ENCODE measurements at places on chromosomes 4 and X. TPM values are rescaled to one million over a fixed set of nuclear protein-coding genes. Genes with fewer than 3 reads are reported as not detected.

Gene GAGE12E
- total RNA-seq: not detected

Gene COX7B2
- not detected for total RNA-seq

Gene TRIM60
- not detected for total RNA-seq

Gene CSAG1
- total RNA-seq: not detected

GRCh38 chr4:68927165-68927564 is 24.4 kb downstream of the UGT2A3 start:
- DNase-seq: no peak

DNA sequence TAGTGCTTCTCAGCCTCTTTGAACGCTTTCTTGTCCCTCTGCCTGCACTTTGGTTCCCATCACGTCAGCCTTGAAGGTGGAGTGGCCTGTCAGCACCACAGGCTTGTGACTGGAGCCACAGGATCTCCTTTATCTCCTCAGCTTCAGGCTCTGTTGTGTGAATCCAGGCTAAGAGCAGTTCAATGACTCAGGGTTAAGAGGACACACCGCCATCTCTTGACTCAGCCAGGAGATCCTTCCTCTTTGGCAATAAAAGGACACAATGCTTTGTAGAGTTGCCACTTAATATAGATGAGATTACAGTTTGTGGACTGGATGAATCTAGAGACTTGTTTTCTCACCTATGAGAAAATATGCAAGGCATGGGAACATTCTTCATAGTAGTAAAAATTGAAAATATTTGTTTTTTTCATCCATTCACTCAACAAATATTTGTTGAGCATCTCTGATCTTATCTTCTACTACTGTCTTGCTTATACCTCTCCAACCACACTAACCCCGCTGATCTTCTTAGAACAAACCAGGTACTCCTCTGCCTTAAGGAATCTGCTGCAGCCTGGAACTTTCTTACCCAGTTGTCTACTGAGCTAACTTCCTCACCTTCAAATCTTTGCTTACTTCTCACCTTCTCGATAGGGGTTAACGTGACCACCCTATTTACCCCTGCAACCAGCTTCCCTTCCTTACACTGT is 62.3 kb downstream of the UCHL1 start:
- peak; percentile 61 for DNase-seq

DNA sequence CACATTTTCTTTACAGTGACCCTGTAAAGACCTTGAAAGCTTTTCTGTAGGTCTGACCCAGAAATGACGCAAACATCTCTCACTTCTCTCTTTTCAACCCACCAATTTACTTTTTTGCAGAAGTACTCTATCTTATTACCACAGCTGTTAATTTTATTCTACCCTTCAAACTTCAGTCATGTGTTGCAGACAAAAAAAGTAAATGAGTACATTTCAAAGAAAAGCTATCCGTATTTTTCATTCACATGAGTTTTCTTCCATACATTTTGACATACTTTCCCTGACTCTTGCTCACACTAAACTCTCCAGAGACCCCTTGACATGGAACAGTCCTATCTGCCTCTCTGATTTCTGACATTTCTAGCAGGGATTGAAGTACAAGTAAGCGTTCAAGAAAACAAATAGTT is 51.7 kb downstream of the SLC7A11 start:
- DNase-seq: no peak

DNA sequence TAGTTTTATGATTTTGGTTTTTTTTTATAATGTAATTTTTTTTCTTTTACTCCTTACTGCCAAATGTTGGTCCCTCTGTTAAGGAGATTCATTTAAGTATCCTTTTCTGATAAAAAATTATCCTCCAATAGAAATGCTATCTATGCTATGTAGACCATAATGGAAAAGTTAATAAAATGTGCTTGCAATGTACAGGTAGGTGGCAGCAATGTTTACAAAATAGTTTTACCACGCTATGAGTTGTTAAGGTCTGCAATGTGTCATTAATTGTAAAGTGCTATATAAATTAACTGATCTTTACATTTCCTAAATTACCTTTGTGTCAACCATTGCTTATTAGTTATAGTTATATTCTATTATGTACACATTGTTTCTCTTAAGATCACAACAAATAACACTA is 3.8 kb upstream of the CENPC start:
- DNase-seq: peak; percentile 63

DNA sequence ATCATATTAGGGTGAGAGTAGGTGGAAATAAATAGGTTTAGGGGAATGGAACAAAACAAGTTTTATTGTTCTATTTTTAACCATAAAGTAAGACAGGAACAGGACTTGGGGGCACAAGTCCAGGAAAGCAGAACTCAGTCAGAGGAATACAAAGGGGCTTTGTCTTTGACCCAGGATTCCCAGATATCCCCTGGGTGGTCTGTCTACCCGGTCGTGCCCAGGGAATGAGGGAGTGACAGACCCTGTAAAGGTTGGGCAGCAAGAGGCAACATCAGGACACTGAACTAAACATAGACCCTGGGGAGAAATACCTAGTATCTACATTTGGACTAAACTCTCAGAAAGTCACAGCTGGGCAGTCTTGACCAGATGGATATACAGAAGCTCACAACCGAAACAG is 50.6 kb downstream of the PTCHD1 start:
- no peak for DNase-seq

DNA sequence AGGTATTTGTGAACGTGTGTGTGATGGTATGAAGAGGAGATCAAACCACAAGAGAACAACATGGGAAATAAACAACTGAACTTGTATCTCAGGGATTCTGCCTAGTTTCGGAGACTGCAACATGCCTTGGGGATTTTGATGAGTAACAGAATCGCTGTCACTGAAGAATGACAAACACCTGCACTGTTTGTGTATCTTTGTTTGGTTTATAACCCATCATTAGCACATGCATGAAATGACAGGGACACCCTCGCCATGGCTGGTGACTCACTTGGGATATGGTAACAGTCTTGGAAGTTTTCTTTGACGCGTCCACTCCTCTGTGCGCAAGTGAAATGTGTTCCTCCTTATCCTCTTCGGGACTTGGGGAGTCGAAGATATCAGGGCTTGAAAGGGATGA is 30.3 kb upstream of the MAP3K15 start:
- DNase-seq: no peak

DNA sequence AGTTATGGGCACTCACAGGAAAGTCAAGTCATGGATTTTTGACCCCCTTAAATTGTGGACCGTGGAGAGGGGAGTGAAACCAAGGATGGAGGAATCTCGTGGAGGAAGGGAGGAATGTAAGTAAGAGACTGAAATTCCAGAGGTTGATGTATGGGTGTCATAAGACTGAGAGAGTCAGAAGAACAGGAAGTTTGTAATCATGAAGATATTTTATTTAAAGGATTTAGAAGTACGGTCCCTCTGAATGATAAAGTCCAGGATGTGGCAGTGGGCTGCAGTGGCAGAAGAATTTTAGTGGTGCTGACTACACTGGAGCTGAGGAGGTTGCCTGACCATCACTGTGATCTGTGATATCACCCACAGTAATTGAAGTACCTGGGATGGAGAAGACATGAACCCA is 57.8 kb downstream of the DCLK2 start:
- no peak for DNase-seq

DNA sequence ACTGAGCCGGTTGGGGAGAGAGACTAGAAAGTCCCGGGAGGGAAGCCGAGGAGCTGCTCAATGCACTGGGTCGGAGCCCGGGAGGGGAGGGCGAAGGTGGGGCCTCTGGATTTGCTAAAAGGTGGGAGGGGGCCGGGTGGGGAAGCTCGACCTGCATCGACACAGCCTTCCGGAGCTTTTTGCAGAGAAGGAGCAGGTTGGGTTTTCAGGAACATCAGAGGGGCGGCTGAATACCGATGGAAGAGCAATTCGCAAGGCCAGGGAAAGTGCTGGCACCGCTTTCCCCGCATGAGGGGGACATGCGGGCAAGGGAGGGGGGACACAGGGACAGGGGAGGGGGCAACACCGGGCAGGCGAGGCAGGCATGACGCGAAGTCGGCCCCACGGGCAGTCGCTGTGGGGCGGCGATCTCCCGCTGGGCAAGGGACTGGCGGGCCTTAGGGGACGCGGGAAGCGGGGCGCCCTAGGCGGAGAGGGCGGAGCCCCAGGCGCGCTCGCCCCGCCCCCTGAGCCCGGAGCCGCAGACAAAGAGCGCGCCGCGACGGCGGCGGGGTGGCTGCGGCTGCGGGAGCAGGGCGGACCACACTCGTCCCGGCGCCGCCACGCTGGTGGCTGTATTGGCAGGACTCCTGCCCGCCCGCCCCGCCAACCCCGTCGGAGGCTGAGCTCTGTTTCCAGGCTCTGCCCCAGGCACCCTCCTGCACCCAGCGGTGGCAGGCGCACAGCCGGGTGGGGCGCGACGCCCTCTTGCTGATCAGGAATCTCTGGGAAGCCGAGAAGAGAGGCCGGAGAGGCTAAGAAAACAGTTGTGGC is 11.6 kb downstream of the PDZD4 start:
- DNase-seq: peak; percentile 19

DNA sequence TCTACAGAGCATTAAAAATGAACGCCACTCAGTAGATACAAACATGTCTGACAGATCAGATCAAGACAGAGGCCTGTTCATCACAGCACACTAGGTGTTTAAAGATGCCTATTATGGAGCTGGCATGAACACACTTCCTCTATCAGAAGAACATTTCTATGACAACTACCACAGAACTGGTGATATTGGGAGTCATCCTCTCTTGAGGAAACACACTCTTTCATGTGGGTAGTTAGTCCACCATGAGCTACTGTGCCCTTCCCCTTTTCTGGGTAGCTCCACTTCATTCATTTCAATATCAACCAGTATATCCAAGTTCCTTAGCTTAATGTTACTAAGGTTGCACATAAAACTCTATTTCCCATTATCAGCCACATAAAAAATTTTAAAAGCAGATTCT is 46.7 kb downstream of the MAOB start:
- DNase-seq: no peak

DNA sequence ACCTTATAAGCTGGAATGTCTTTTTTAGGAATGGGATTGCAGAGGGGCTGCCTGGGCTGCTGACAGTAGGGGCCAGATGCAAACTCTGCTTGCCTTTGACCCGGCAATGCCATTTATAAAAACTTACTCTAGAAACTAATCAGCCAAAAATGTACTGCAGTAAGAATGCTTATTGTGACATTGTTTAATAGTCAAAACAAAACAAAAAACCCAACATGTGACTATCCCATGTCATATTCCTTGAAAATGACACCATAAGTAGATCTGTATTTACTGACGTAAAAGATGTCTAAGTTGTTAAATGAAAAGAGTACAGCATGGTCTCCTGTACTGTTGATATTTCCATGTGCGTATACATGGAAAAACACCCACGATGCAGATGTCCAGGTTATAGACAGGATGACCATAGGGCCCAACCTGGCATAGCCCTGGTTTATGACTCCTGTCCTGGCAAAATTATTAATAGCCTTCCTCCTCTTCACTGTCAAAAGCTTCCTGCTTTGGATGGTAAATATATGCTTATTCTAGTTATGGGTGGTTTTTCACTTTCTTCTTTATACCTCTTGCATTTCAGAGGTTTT is 138.9 kb downstream of the PTTG2 start:
- DNase-seq: no peak

- no peak for DNase-seq
Measured at GRCh38 chr4:164320847-164321246, 433.1 kb upstream of the SMIM31 start.

- DNase-seq: no peak
Measured at GRCh38 chr4:14566518-14566917, 435.8 kb upstream of the CPEB2 start.

DNA sequence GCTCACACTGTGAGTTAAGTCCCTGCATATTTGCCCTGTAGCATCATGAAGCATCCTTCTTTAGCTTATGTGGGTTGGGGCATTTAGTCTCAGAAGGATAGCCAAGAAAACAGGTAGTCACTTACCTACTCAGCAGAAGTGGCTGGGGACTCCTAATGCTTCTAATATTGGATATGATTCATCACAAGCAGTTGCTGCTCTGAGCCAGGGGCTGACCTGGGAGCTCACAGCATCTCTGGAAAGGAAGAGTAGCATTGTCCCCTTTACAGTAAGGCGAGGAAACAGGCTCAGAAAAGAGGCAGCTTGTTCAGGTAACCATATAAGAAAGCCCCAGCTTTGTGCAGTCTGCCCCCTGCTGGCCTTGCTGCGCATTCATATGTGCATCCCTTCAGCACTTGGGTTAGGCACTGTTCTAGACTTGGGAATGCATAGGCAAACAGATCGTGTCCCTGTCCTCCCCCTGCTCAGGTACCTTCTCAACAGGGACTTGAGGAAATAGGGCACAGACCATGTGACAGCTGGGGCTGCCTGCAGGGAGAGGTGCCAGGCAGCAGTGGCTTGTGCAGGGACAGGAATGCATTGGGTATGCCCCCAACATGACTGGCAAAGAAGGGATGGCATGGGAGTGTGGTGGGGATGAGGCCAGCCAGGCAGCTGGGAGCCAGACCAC is 35.7 kb upstream of the TBC1D14 start:
- peak; percentile 81 for DNase-seq

DNA sequence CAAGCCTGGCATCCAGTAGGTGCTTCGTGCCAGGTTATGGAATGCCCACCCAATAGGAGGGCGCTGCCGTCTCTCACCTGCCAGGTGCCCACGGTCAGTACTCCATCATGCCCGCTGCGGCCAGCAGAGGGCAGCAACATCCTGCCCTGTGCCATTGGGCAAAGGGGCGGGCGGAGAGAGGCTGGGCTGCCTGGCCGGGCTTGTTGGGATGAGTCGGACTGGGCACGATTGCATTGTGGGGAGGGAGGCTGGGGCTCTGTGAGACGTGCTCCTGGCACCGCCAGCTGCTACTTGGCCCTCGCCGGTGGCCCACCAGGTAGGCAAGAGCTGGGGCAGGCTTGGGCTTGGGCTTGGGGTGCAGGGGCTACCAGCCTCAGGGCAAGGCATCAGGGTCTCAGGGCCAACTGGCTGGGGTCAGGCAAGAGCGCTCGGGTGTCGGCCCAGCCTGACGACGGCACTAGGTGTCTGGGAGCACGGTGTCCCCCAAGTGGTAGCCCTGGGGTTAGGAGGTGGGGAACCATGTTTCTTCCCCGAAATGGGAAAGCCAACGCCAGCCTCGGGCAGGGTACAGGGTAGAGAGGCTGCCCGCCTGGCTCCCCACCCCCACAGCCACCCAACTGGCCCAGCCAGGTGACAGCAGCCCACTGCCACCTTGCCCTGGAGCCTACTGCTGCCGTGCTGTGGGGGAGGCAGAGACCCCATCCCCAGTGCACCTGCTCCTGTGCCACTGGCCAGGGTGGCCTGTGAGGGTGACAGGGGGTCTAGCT is at the start of gene PLXNB3:
TSS of gene PLXNB3 (plus strand) at position 261 of the 767 bp plus-strand sequence. CDS start 1,287 bp downstream, outside the sequence.
- peak; percentile 80 for DNase-seq

DNA sequence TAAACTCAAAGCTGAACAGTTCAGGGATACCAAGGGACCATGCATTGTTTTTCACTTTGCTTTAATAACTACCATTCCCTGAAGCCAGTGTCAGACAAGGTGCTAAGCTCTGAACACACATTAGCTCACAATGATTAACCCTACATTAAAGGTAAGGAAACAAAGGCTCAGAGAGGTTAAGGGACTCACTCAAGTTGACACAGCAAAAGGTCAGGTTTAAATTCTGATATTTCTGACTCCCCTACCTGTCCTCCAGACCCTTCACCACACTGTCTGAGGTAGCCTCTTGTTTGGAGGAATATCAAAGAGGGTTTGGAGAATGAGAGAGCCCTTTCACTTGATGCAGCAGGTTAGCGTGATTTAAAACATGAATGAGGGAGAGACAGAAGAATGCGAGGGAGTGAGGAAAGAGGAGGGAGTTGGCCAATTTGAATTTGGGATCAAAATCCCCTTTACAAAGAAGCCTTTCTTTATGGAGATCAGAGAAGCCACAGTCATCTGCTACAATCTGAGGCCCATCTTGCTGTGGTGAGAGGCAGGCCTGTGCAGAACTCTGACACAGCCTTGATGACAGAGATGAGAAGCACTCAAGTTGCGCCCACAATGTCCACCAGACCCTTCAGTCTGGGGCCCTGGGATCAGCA is 103.5 kb downstream of the FHDC1 start:
- DNase-seq: no peak

GRCh38 chrX:140521393-140521792 is 16.5 kb upstream of the SOX3 start:
- DNase-seq: no peak

Measured in dermis blood vessel endothelial cell (primary cell).